ENCODE measurements at places on chromosomes 4 and X.

DNA sequence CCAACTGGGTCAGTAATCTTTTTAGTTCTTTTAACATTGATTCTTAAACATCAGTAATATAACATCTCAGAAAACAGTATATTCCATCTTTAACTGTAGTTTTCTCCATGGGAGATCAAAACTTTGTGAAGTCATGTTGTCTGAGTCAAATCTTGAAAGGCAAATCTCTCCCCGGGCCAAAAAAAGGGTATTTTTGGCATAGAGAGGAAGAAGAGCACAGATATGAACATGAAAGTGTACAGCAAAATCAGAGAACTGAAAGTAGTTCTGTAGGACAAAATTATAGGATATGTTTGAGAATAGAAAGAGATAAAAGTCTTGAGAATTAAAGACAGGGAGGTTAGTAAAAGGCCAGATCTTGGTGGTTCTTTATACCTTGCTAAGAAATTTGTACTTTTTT lies 176.4 kb upstream of the GYPA start:
- DNase-seq: no peak

DNA sequence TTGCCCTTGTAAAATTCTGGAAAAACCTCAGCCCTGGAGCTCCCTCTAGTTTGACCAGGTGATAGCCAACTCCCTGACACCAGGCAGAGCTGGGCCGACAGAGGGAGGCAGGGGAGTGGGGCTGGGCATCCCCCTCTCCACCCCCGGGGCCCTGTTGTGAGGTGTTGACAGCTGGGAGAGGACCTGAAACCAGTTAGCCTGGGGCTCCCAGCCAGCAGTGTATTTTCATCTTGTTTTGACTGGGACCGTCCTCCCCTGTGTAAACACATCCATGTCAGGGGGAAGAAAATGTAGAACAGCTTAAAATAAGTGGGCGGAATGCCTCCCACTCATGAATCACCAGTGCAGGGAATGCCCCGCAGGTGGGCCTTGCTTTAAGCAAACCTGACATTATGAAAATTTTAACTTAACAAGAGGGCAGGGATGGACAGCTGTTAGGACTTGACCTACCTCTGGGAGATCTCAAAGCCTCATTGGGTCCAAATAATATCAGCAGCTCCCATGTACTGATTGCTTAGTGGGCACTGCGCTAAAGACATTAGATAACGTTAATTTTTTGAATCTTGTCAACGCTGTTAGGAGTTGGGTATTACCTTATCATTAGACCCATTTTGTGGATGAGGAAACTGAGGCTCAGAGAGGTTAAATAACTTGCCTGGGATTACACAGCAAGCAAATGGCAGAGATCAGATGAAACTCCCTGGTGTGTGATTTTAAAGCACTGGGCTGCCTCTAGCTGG lies 45.9 kb downstream of the TSC22D3 start:
- DNase-seq: no peak

DNA sequence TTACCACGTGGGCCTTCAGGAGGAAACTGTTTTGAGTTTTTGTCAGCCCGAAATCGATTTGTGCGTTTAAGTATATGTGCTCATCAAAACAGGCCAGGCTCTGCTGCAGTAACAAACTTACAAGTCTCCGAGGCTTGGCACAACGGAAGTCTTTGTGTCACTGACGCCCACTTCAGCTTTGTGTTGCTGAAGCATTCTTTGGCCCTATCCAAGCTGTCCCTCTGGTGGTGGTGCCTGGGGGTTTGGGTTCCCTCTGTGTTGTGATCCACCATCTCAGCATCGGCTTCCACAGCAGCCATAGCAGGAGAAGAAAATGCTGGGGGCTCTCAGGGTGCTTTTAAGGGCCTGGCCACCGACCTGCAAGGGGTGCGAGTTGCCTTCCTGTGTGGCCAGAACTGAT lies 176.4 kb downstream of the PTTG2 start:
- DNase-seq: no peak

DNA sequence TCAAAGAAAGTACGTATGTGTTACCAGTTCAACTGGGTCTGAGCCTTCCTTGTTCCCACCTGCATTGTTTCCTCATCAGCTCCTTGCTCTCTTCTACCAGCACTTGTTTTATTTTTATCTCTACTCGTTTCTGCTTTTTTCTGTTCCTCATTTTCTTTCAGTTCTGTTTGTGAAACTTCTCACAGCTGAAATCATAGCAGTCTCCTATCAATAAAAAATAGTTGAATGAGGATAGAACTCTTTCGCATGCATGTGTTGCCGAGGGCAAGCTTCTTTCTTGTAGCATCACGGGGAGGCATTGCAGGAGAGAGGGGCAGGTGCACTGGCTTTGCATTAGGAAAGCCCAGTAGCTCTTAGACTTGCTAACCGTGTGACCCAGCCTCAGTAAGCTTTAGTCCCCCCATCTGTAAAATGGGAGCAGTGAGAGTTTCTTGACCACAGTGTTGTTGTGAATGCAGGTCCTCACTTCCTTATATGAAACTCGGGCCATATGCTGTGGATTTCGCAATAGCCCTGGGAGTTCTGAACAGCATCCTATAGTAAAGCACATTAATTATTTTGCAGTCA lies 24.7 kb downstream of the OFD1 start:
- no peak for DNase-seq

- DNase-seq: no peak
Observed at GRCh38 chrX:130251671-130252070, 17.0 kb downstream of the ZNF280C start.
